ENCODE measurements at places on chromosomes 4 and X.

- no peak for DNase-seq
These were observed 169.9 kb downstream of the DCLK2 start for GRCh38 chr4:150248181-150248580.

- DNase-seq: peak; percentile 64
These were observed 531 bp downstream of the RUFY3 start for GRCh38 chr4:70722199-70722791.

DNA sequence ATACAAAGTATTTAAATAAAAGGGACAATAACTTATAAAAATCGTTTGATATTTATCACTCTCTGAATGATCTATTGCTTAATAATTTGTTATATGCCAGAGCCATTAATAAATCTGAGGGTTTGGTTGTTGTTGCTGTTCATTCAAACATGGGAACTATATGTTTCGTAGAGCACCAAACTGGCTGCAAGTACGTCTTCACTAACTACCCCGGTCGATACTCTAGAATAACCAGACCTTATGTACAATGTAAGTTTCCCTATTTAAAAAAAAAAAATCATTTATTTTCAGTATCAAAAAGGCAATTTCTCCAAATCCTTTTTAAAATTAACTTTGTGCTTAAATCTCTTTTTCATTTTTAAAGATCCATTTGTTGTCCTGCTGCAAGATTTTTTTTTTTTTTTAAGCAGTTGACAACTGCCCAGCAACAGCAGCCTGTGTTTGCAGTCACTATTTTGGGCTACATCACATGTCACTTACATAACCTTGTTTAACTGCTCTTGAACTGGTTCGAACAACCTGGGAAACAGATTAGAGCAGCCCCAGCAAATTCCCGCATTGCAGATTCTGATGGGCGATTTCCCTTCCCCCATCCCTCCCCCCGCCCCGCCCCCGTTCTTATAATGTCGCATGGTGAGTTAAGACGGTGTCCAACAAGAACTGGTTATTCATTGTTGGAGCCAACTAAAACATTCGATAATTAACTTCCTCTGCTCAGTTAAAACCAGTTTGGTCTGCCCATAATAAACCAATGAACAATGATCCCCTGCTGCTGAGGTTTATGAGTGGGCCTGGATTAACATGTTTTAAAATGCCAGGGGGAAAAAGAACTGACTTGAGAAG, 238.9 kb downstream of the NR3C2 start:
- no peak for DNase-seq

GRCh38 chr4:53507671-53508286, 83.5 kb downstream of the LNX1 start:
- DNase-seq: peak; percentile 59

DNA sequence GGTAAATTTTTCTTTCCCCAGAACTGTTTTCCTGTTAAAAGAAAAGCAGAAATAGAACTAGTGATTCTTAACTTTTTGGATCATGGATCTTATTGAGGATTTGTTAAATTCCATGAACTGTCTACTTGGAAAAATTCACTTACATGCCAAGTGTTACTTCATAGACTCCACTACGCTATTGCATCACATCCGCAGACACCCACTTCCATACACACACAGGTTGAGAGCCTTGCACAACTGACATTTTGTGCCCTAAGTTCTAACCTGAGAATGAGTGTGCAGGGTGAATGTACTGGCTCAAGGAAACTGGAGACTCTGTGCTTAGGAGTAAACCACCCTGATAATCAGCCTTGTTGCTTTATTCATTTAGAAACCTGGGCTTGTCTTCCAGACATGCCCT, 250.5 kb upstream of the EDA2R start:
- DNase-seq: no peak

- DNase-seq: no peak
These were observed 74.7 kb downstream of the REPS2 start for GRCh38 chrX:17020851-17021821.

- DNase-seq: peak; percentile 21
These were observed 534.0 kb downstream of the ANKRD50 start for GRCh38 chr4:124178449-124179021.

- DNase-seq: no peak
These were observed 405.8 kb upstream of the HTR2C start for GRCh38 chrX:114178126-114178525.

DNA sequence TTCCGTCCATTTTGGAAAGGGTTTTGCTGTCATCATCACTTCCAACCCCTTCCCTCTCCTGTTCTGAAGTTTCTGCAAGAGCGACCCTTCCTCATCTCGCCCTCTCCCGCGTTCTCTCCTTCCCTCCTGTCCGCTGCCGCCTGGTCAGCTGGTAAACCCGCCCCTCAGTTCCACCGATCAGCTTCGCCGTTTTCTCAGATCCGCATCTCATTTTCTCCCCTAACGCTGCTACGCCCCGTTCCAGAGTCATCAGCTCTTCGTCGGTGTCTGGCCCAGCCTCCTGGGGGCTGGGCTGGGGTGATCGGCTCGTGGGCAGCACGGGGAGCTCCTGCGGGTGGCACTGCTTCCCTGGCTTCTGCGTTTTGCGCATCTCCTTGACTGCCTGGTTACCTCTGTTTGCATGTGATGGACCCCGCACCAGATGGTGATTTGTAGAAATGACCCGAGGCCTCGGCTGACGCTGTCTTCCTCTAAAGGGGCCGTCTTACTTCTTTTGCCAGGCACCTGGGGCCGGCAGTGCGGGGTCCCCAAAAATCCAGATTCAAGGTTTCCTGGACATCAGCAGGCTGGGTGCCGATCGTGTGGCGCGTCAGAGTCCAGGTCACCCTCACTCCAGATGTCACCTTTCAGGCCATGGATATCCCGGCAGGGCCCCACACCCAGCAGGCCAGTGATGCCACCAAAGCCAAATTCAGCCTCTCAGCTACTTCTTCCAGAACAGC, 13.4 kb downstream of the CTBP1 start:
- DNase-seq: no peak

DNA sequence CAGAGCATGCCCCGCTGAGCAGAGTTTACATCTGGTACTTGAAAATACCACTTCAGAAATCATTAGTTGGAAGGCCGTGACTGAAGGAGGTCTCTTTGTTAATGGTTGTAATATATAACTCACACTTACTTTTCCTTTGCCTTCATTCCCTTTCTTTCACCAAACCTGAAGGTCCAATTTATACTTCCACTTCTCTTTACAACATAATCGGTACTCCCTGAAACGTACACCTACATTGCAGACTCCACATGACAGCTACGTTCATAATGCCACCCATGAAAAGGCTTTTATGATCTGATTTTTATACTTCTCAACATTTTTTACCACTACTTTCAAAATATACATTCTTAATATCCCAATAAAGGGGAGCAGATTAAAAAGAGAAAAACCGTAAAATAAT, 298.7 kb downstream of the C4orf33 start:
- no peak for DNase-seq

- DNase-seq: no peak
These were observed 47.9 kb upstream of the GPR78 start for GRCh38 chr4:8532245-8532781.

DNA sequence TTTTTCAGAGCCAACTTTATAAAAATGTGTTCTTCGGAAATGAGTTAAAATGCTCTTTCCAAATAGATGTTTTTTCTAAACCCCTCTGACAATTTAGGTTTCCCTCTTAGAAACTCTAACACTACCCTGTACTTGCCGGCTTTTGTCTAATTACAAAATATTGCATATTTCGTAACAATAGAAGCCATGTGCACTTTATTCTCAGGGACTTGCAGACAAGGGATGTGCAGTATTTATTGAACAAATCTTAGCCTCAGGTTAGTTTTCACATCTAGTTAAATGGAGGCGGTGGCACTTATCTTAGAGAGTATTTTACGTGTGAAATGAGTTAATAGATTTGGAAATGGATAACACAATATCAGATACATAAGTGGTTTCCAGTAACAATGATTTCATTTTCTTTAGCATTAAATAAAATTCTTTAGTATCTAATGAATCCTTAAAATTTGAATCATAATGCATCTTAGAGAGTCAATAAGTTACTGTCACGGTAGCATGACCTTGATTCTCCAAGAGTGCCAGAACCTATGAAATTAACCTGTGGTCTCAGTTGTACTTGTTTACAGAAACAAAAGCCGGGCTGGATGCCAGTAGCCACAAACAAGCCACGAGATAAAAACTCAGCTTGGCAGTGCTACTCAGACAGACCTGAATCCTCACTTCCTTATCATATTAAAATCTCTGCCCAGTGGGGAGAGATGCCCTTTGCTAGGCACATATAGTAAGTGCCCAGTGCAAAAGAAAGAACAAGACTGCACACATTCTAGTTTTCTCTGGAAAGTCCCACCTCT, 772 bp upstream of the PABPC4L start:
- no peak for DNase-seq

DNA sequence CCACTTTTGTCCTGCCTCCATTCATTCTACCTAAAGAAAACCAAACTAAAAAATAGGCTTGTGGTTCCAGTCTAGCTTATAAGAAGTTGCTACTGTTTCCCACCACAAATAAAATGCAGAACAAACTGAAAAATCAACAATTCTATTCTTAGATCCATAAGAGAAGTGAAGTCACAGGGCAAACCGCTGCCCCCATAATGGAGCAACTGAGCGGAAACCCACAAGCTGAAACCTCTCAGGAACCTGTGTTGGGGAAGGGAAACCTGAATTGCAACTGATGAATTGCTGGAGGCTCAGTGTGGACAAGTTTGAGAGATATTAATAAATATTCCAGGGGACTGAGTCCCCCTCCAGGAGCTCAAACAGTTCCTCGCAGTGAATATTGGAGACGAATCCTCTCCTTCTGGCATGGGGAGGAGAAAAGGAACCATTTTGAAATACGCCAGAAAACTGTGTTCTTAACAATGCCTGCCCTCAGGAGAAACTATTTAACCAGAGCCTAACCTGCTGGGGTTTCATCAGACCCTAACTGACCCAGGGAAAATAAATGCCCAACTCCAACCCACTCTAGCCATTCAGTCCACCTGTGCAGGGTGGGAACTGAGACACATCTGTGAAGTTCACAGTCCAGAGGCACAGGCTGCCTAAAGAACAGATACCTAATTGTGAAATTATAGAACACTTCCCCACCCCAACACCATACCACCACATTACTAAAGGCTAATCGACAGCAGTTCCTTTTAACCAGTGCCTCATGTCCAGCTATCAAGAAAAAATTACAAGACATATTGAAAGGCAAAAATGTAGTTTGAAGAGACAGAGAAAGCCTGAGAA, 22.8 kb upstream of the SH3RF1 start:
- no peak for DNase-seq

DNA sequence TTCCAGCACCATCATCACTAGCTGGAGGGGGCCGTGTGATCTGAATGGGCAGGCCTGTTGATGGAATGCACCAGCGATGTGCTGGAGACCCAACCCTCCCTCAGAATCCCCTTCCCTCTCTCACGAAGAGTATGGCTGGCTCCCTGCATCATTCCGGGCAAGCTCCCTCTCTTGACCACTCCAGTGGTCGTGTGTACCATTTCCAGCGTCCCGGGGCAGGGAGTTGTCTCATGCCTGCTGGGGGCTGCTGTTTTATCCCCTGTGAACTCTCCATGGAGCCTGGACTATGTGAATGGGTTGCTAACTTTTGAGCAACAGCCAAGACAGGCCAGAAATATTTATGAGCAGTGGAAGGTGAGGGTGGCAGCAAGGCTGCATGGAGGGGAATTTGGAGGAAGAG, 8.1 kb downstream of the CSAG1 start:
- no peak for DNase-seq

DNA sequence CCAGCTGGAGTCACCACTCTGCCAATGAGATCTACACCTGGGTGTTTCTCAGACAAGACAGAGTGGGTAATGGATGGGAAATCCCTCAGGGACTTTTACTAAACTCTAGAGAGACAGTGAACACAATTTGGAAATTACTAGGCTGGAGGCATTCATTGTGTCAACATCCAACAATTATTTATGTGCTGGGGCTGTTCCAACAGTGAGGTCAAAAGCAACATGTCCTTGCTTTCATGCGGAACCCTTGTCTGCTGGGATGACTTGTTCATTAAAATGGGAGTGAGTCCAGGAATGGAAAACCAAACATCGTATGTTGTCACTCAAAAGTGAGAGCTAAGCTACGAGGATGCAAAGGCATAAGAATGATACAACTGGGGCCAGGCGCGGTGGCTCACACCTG, 54.0 kb downstream of the DRD5 start:
- no peak for DNase-seq

GRCh38 chr4:69025999-69026387, 70.3 kb upstream of the UGT2B7 start:
- no peak for DNase-seq

DNA sequence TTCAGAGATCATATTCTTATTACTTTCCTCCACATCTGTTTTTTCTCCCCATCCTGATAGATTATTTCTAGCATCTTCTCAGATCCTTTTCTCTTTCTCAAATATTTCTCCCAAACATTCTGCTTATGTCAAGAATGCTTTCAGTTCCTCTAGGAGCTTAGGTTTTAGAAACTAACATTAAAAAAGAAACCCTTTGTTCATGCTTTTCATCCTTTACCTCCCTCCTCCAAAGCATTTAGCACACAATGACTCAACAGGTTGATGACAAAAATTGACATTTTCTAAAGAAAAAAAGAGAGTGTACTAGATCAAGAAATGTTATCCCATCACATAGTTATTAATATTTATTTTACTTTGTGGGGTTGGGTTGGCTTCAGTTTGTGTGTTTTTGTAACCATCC, 16.5 kb upstream of the ALB start:
- no peak for DNase-seq

Data from fibroblast of skin of back (primary cell).